Activated naive CD4-positive, alpha-beta T cell treated with anti-CD3 and anti-CD28 coated beads, Interleukin-2, amount 10 ng/mL, durations not matched to agents 7 days and 5 days (primary cell): ENCODE measurements at places on chromosomes 12 and 14.

DNA sequence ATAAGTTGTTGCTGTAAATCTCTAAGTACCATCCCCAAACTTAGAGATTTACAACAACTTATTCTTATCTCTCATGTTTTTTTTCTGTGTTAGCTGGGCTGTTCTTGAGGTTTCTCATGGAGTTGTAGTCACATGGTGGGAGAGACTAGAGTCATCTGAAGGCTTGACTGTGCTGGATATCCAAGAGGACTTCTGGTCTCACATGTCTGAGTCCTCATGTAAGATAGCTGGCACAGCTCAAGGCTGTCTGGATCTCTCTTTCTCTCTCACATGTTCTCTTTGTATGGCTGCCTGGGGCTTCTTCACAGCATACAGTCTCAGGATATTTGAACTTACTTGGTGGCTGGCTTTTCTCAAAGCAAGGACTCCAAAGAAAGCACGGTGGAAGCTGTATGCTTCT, 63.8 kb downstream of the DACT1 start:
- no peak for DNase-seq

- no peak for DNase-seq
Observed at GRCh38 chr12:53551889-53552291, 44.6 kb upstream of the NPFF start.

DNA sequence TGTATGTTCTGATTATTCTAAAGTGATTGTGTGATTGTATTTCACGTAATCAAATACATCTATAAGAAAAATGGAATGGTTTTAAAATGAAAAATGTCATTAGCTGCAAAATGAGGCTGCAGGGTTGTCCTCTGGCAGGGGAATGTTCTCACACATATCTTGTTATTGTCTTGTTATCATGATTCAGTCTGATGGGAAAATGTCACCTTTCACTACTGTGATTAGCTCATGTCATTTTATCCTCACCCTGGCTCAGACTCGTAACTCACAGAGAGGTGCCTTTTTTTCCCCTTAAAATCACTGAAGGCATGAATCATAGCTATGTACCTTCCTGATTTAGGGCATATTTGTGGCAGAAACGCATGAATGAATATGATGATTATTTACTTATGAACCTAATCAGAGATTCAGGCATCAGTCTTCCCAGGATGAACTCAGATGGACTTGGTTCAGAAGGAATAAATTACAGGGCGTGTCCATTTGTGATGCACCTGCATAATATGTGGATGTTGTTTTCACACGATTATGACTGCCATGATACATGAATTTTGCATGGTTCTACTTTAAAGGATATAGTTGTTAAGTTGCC, 1339.2 kb downstream of the AACS start:
- DNase-seq = no peak

- no peak for DNase-seq
Observed at GRCh38 chr14:87712396-87713090, 280.4 kb downstream of the GALC start.

GRCh38 chr14:57747036-57747435, 118.9 kb downstream of the SLC35F4 start:
- no peak for DNase-seq

- DNase-seq = no peak
Observed at GRCh38 chr14:100678469-100678828, 48.2 kb upstream of the DLK1 start.

- peak; percentile 40 for DNase-seq
Observed at GRCh38 chr12:55933169-55933798, 2.3 kb downstream of the DGKA start.

DNA sequence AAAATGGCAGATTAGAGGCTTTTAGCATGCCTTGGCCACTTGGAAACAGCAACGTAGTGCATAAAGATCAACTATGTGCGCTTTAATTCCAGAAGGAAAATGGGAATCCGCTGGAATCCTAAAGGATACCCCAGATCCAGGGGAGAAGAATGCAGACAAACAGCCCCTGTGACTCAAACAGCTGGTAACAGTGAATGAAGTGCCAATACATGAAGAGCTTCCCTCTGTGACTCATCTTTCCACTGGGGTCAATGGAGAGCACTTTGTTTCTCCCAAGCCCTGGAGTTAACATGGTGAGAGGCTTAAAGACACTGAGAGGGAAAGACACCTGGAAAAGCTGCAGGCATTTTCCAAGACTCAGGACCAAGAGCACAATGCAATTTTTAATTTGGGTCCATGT, 263.1 kb downstream of the CEP128 start:
- no peak for DNase-seq

GRCh38 chr12:46160981-46161690, 107.7 kb downstream of the SLC38A1 start:
- DNase-seq = no peak

GRCh38 chr12:2688381-2688931, 106.3 kb upstream of the FKBP4 start:
- no peak for DNase-seq

DNA sequence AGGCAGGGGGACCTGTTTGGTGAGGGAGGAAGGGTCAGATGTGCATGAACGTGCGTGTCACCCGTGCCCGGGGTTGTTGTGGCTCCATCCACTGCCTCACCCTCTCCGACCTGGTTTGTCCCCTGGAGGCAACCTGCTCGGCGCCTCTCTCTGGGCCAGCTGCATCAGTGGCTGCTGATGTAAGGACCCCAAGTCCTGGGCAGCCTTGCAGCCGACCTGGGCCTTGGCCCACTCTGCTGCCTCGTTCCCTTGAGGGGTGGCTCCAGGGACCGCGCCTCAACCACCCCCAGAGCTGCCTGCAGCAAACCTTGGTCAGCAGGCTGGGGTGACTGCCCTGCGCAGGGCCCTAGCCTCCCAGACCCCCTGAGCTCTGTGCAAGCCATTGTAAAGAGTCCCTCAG, 351.7 kb downstream of the TMEM121 start:
- DNase-seq = peak; percentile 12

DNA sequence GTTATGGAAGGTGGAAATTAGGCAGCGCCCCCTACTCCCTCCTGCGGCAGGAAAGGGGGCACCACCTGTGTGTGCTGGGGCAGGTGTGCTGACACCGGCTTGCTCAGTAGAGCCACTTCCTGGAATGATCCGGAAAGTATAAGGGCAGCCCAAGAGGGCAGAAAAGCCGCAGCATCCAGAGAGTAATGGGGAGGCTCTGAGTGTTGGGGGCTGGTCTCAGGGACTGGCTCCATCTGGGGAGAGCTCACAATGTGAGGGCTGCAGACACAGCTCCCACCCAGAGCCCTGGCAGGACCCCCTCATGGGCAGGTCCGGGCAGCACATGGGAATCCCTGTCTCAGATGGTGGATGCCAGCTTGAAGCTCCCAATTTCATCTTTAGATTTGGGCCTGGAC, 187.6 kb upstream of the C14orf180 start:
- peak; percentile 44 for DNase-seq

DNA sequence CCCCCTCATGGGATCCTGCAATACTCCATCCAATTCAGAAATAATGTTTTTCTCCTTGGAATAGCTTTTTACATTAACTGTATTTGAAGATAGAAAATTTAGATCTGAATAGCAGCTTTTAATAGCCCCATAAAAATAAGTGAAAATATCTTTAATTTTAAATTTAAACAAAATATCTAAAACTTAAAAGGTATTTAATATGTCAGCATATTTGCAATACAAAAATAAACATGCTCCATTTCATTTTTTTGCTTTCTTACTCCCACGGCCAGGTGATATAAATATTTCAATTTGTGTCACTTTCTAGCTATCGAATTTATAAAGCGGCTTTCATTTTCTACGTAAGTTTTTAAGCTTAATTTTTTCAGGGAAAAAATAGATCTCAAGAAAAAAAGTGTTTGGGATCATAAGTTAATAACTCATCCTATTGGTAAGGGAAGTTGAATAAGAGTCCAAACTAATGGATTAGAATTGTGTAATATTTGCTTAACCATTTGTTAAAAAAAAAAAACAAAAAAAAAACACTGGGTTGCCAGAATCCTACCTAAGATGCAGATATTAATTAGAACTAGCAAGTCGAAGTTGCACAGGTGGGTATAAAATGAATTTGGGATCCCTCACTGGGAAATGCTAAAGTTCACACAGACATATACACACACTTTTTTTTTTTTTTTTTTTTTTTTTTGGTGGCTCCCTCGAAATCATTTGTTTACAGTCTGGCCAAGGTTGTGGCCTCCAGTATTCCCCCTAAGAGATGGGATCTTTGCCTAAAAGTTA, 47.6 kb downstream of the PPP2R5C start:
- no peak for DNase-seq

DNA sequence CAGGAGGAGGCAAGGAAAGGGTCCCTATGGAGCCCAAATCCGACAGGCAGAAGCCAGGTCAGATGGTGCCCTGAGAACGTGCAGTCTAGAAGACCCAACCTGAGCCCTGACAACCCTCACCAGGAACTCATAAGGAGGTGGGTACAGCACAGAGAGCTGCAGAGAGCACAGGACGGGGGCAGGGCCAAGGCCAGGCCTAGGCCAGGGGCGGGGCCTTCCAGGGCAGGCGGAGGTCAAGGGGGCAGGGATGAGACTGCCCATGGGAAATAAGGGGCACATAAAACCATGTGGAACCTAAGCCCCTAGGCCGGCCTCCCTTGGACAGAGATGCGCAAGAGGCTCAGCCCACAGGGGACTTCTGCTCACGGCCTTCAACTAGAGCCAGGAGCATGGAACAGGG, 45.1 kb downstream of the SSH1 start:
- DNase-seq = no peak

- DNase-seq = no peak
Observed at GRCh38 chr12:22536971-22537544, 7.3 kb downstream of the C2CD5 start.

DNA sequence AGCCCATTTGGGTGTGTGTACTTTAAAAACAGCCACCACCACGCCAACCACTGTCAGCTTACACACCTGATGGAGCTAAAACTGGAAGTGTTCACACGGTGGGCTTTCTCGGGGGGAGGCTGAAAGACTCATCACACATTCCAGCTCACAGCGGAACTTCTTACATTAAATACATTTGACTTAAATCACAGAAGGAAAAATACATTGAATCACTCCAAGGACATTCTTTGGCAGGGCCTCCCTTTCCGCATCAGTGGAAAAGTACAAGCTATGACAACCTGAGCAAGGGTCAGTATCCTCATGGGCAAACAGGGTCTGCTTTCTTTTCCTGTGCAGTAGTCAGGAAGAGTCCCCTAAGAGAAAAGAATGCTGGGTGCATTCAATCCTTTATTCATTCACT, 31.0 kb upstream of the TC2N start:
- DNase-seq = no peak

- no peak for DNase-seq
Observed at GRCh38 chr12:108117163-108117849, 11.8 kb upstream of the WSCD2 start.

DNA sequence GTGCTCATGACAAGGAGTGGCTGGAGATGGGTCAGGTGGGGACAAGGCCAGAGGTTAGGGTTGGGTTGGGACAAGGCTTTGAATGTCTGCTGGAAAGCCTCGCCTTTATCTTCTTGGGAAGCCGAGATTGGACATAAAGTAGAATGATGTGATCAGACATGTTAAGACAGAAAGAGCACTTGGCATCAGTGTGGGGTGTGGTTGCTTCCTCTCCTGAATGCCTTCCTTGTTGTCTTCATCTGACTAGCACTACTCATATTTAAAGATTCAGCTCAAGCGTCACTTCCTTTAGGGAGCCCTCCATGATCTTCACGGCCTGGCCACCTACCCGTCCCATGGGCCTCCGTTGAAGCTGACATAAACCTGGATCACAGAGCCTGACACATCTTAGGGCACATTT, 14.8 kb upstream of the C12orf75 start:
- DNase-seq = no peak

GRCh38 chr14:66746316-66747006, 238.5 kb downstream of the GPHN start:
- DNase-seq = peak; percentile 22

DNA sequence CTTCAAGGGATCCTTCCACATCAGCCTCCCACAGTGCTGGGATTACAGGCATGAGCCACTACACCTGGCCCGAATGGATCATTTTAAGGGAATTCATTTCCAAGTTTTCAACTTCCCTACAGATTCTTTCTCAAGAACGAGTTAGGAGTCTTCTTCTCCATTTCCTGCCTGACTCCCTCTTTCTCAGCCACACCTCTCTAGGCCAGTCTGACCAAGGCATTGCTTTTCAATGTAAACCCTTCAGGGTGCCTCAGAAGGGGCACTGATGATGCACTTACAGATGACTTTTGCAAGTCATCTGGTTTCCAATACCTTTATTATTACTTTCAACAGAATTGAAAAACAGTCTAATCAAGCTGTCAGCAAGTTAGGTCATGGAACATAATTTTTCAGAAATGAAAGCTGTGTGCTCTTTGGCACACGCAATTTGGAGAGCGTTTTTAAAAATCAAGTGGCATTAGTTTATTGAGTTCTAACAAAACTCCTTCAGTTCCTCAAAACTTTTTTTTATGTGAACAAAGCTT, 47.2 kb downstream of the SVOP start:
- DNase-seq = no peak

- no peak for DNase-seq
Observed at GRCh38 chr12:119178544-119179334, at the start of gene HSPB8. Gene HSPB8, plus strand, starts transcription at chr12:119178931. Its CDS starts 382 bp downstream, at chr12:119179313.

- no peak for DNase-seq
Observed at GRCh38 chr12:123815968-123816367, 53.9 kb downstream of the DNAH10 start.

GRCh38 chr12:41979574-41979973, 165.1 kb downstream of the GXYLT1 start:
- no peak for DNase-seq

GRCh38 chr12:112172556-112173324, 47.4 kb downstream of the TRAFD1 start:
- no peak for DNase-seq

GRCh38 chr12:94793191-94793595, 142.8 kb upstream of the TMCC3 start:
- no peak for DNase-seq

DNA sequence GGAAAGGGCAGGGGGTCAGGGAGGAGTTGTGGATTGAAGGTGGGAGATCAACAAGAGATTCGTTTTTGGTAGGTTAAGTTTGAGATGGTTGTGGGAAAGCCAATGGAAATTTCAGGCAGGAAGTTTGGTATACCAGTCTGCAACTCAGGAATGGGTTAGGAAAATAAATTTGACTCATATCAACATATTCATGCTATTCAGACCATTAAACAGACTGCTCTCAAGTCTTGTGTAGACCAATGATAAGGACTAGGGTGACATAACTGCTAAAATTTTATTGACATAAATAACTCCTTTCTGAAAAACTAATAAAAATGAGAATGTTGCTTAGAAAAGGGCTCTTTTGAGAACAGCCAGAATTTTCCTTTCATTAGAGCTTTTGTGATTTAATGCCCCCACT, 60.0 kb downstream of the PLEKHA5 start:
- no peak for DNase-seq

- no peak for DNase-seq
Observed at GRCh38 chr12:42961395-42961794, 371.8 kb upstream of the PRICKLE1 start.

GRCh38 chr14:93955850-93956481, 20.4 kb downstream of the ASB2 start:
- DNase-seq = no peak

- no peak for DNase-seq
Observed at GRCh38 chr14:68377459-68377858, 415.4 kb downstream of the ZFP36L1 start.

DNA sequence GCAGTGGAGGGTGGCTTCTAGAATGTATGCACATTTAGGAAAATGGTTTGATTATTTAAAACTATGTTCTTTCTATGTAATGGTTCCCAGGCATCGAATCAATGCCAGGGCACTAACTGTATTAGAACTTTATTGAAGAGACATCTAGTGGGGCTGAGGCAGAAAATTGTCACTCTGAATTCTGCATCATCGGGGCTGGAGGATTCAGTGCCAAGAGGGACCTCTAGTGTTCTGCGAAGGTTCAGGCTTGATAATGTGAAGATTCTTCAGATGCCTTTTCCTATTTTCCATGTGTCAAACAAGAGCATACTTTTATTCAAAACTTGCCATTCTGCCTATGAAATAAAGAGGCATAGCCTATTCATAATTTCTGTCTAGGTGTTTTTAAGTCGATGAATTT, 146.3 kb downstream of the CAND1 start:
- no peak for DNase-seq
